Midbrain (tissue), 1 donor: ENCODE measurements at places on chromosomes 1 and 21.

DNA sequence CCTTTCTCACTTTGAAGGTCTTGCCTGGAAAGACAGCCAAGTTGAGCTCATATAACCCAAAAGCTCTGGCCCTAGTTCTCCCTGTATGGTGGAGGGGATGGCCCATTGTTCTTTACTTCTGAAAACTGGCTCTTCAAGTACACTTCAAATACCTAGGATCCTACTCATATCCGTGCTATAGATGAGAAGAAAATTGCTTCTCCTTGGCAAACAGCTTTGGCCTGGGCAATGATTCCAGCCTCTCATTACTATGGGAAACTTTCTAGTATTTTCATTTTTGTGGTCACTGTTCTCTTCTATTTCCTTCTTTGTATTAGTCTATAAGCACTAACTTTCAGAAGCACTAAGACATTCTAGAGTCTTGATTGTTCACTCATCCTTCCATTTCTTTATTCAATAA, 53.7 kb downstream of the ZNF697 start:
- no peak for DNase-seq

GRCh38 chr1:78471890-78472620, 18.7 kb upstream of the PTGFR start:
- no peak for DNase-seq

GRCh38 chr1:173202424-173203145, 4.5 kb downstream of the TNFSF4 start:
- DNase-seq = peak; percentile 51

GRCh38 chr1:20212685-20213331, 26.5 kb upstream of the PLA2G2C start:
- peak; percentile 63 for DNase-seq
